ENCODE measurements at places on chromosomes 2 and 18. TPM values are rescaled to one million over a fixed set of nuclear protein-coding genes. Genes with fewer than 3 reads are reported as not detected.

DNA sequence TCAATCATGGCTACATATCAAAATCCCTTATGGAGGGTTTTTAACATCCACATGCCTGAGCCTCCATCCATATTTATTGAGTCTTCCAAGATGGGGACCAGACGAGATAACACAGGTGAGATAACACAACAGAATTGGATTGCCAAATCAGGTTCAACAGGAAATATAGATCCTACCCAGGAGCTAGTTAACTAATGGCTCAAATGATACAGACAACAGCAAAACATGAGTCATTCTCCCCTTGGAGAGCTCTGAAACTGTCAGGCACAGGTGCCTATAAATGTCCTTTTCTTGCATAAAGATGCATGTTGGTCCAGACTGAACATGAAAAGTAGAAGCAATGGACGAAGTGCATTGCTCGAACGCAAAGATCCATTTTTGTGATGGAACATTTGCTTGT lies 202.2 kb downstream of the CDH20 start:
- no peak for DNase-seq

DNA sequence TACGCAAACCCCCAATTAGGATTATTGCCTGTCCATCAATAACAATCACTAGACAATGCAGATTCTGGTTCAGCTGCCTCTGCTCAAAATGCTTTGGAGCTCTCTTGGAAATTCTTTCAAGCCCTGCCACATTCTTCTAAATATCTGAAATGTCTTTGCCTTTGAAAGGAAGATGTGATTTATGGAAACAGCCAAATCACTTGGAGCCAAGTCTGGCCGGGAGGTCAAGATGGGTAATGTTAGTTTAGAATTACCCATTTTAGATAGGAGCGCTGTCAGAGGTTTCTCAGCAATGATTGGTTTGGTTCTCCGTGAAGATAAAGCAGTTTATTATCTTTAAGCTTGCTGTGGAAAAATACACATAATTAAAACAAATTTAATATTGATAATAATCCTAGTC lies 306.7 kb downstream of the SETBP1 start:
- no peak for DNase-seq

- peak; percentile 71 for DNase-seq
Measured at GRCh38 chr2:176269319-176270099, at the start of gene MTX2. MTX2 (plus strand) TSS chr2:176269442; CDS start chr2:176269630, 188 bp downstream.

DNA sequence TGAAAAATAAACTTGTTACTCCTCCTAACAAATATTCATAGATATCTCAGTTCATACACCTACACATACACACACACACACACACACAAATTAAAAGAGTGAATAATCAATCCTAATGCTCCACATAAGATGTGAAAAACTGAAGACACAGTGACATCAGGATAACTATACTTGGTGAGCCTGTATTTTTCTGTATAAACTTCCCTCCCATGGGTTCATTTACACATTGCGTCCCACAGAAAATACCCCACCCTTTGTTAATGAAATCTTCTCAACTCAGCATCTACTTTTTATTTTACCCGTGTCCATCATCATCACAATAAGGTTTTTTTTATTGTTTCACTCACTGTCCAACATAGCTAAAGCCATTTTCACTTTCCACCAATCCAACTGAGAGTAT lies 60.4 kb downstream of the CD226 start:
- no peak for DNase-seq

Gene MAP3K19
- total RNA-seq = not detected

GRCh38 chr2:66477135-66477842 lies 42.4 kb downstream of the MEIS1 start:
- no peak for DNase-seq

Gene PLEK
- not detected for total RNA-seq

All from RPMI7951 (cell line).